ENCODE measurements at places on chromosomes 16 and 17. TPM values are rescaled to one million over a fixed set of nuclear protein-coding genes. Genes with fewer than 3 reads are reported as not detected.

SP6 gene
- total RNA-seq, result 0.10 TPM

P2RX1 gene
- 0.65 TPM for total RNA-seq

FAM222B gene
- total RNA-seq, result 17.1 TPM

PRM2 gene
- not detected for total RNA-seq

MAPK7 gene
- total RNA-seq, result 41.4 TPM

GUCY2D gene
- not detected for total RNA-seq

TRPV3 gene
- 0.13 TPM for total RNA-seq

AFMID gene
- total RNA-seq, result 9.2 TPM

Data from activated CD4-positive, alpha-beta memory T cell treated with anti-CD3 and anti-CD28 coated beads, Interleukin-2, amount 10 ng/mL, durations not matched to agents 7 days and 5 days (primary cell).